Epithelial cell of alveolus of lung (primary cell): ENCODE measurements at places on chromosomes 6 and 20. TPM values are rescaled to one million over a fixed set of nuclear protein-coding genes. Genes with fewer than 3 reads are reported as not detected.

Gene ERVFRD-1
- not detected in 2 replicates for total RNA-seq

Gene EEF1A2
- 1.3 and 1.4 TPM in 2 replicates for total RNA-seq

Gene NRN1
- 0.13 TPM in 1 of 2 replicates, not detected in the other for total RNA-seq

Gene TRAPPC3L
- total RNA-seq, result not detected in 2 replicates

Gene TAF8
- total RNA-seq, result 18.2 and 23.3 TPM in 2 replicates
